ENCODE measurements at places on chromosomes 12 and 14.

DNA sequence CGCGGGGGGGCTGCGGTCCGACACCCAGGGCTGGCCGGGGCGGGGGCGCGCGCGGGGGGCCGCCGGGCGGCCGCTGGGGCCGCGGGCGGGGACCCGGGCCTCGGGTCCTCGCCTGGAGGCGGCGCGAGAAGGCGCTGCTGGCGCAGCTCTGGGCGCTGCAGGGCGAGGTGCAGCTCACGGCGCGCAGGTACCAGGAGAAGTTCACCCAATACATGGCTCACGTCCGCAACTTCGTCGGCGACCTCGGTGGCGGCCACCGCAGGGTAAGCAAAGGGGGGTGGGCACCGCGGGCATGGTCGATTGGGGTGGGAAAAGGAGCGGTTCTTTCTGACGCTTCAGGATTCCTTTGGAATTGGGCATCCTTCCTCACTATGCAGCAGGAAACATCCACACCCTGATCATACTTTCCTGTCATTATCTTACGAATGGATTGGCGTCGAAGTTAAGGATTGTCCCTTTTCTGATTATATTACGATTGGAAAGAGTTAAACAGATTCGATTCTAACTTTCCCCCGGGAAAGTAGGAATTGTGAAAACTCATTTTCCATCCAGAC is 798 bp downstream of the PDZRN4 start:
- DNase-seq, result no peak

DNA sequence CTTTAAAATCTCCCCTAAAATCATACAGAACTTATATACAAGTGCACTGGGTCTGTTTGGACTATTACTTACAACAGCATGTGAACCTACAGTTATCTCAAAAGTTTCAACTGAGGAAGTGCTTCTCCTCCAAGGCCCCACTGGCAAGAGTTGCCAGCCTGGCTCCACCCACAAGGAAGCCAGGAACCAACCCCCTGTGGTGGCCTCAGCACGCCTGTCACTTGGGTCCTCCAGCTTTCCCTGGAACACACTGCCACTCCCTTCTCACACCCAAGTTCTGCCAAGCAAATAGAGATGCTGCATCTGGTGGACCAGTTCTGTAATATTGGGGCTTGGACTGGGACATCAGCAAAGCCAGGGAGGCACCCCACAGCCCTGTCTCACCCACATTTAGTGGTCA is 115.4 kb downstream of the GCH1 start:
- no peak for DNase-seq

- no peak for DNase-seq
These were observed 6.4 kb upstream of the GAS2L3 start for GRCh38 chr12:100566887-100567637.

GRCh38 chr12:19530637-19531023 is 91.3 kb downstream of the AEBP2 start:
- no peak for DNase-seq

- no peak for DNase-seq
These were observed 19.6 kb upstream of the ATP5MC2 start for GRCh38 chr12:53695152-53696145.

- no peak for DNase-seq
These were observed 20.7 kb downstream of the NFKBIA start for GRCh38 chr14:35383569-35384454.

- DNase-seq, result no peak
These were observed 156.6 kb downstream of the DAD1 start for GRCh38 chr14:22432348-22432976.

DNA sequence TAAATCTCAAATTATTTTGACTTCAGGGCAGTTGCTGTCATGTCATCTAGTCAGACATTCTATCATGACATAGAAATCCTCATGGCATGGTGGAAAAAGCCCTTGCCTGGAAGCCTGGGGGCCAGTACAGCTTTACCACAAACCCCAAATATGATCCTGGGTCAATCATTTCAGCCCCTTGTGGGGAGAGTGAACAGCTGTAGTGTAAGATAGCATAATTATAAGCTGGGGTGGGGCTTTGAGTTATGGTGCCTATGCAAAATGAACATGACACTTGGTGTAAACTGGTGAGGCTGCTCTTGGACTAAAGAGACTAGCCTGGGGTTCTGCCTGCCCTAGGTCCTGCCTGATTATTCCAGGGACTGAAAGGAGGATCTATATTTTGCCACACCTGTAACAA is 207.7 kb upstream of the DDHD1 start:
- no peak for DNase-seq

- no peak for DNase-seq
These were observed 6.9 kb downstream of the PHETA1 start for GRCh38 chr12:111361717-111362576.

DNA sequence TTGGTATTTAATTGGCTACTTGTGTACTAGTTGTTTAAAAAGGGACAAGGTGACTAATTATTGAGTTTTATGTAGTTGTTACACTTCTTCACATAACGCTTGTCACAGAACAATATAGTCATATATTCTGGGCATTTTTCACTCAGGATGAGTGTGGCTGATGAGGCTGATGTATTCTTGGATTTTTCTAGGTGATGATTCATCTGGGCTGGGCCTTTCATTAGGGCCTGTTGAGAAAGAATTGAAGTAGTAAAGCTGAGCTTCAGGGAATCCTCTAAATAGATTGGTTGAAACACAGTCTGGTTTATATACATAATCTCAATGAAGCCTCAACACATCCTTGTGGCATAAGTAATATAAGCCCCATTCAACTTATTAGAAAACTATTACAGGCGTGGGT is 445.7 kb downstream of the DAD1 start:
- DNase-seq, result no peak

DNA sequence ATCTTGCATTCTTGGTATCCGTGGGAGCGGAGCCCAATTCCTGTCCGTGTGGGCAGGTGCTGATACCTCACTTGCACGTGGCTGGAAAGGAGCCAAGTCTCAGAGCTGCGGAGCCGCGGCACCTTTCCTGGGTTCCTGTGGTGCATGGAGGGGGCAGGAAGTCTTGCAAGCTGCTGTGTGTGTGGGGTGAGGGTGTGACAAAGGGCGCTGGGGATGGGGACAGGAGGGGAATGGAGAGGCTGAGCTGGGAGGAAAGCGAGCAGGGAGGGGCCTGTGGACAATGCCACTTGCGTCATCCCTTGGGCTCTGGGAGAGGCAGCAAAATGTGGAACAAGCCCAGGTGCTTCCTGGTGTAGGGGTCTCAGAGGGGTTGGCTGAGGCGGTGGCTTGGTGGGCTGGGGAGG is 86.7 kb downstream of the CALM1 start:
- DNase-seq, result no peak

- DNase-seq, result no peak
These were observed 1.6 kb downstream of the CDH24 start for GRCh38 chr14:23055621-23056144.

DNA sequence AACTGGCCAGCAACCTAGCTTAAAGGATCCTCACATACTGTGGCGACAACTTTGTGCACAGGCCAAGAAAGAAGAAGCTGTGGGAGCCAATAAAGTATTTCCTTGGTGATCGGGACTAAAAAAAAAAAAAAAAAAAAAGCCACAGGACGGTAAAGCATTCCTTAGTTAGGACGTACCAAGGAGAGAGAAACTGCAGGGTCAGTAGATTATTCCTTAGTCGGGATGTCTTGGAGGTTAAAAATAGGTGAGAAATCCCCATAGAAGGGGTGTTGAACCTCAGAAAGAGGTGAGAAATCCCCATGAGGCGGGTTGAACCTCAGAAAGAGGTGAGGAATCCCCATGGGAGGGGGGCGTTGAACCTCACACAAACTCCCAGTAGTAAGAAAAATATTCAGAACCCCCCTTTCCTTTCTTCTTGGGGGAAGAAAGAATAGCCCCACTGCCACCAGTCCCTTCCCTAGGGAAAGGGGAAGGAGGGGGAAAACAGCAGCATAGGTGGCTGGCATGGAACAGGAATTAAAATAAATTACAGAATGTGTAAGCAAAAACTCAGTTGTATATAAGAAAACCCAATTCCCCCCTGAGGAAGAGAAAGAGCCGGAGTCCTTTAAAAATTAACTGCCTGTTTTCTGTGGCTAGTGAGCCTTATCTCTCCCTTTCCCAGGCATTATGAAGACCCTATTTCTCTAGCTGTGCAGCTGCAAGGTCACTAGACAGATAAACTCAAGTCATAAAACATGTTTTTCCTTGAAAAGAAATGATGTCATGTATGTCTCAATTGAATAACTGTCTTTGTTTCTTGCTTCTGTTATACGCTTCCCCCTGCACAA is 26.8 kb downstream of the KLRK1 start:
- DNase-seq, result no peak

GRCh38 chr12:29281371-29282005 is 99.5 kb downstream of the ERGIC2 start:
- no peak for DNase-seq

DNA sequence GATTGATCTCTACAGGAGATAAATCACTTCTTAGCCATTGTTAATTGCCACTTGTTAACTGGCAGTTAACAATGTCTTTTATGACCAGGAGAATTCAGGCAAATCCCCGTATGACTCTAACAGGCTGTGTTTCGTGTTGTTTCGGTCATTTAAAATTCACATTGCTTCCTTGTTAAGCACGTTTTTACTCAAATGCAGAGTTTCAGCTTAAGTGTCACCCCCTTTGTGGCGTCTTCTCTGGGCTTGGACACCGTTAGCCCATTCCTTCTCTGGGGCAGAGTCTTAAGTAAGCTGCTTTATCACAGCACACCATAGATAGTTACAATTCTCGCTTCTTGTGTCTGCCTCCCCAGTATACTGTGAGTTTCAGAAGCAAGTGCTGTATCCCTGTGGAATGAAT is 205.4 kb downstream of the EPS8 start:
- no peak for DNase-seq

DNA sequence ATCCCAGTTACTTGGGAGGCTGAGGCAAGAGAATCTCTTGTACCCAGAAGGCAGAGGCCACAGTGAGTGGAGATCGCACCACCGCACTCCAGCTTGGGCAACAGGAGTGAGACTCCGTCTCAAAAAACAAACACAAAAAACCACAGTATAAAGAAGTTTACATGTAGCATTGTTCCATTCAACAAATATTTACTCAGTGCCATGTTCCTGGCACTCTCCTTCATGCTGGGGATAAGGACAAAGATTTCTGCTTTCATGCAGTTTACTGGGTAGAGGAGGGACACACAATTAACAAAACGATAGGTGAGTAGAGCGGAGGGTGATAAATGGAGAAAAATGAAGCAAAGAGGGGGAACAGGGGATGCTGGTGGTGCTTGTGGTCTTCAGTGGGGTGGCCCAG is 68.2 kb upstream of the OVCH1 start:
- no peak for DNase-seq

DNA sequence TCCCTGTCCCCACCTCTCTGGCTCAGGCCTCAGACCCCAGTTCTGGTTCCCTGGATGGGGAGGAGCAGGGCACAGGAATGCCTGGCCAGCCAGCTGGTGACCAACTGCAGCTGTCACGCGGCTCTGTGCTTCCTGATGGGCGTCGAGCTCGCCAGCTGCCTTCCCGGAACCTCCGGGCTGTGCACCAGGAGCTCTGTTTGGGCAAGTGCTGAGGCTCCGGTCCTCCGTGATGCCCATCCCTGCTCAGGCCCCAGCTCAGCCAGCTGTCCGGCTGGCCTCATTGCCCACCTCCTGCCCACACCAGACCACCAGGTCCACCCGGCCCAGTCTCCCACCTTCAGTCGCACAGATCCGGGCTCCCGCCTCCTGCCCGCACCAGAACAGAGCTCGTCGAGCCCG is 4.8 kb downstream of the IFFO1 start:
- DNase-seq, result no peak

GRCh38 chr14:41302776-41303175 is 303.9 kb upstream of the LRFN5 start:
- DNase-seq, result no peak

GRCh38 chr14:101217080-101217463 is 313.6 kb upstream of the RTL1 start:
- DNase-seq, result no peak

- no peak for DNase-seq
These were observed 11.7 kb upstream of the TMX1 start for GRCh38 chr14:51228391-51228790.

DNA sequence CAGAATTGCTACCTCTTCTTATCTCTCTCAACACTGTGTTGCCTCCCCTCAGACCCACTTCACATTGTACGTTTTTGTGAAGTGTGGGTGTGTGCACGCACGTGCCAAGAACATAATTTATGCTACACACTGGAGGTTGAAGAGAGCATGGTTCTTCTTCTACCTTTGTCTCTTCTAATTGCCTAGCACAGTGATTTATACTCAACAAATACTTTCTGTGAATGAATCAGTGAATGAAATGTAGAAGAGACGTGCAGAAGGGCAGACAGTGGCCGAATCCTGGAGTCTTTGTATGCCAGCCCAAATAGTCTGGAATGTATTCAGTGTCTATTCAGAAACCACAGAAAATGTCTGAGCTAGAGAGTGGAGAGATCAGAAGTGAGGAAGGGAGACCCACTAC is 4.6 kb upstream of the SAMD4A start:
- DNase-seq, result no peak

DNA sequence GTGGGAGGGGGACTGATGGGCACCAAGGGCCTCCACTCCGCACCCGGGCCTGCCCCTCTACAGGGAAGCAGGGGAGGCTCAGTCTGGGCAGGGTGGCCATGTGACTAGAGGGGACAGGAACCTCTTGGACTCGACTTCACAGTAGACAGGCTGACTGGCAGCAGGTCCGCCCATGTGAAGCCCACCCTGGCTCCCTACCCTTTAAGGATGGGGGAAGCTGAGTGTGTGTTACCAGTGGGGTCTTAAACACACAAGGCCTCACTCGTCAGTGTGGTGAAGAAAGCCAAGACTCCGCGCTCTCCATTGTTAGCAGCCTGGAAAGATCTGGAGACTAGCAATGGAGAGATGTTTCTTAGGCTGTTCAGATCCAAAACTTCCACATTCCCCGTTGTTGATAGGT is 52.4 kb downstream of the ANAPC7 start:
- no peak for DNase-seq

- no peak for DNase-seq
These were observed 233.8 kb downstream of the ITPR2 start for GRCh38 chr12:26599096-26599695.

GRCh38 chr12:100404769-100405407 is 48.0 kb downstream of the SLC17A8 start:
- DNase-seq, result no peak

- DNase-seq, result no peak
These were observed 209.7 kb downstream of the ATXN7L3B start for GRCh38 chr12:74747305-74747704.

- no peak for DNase-seq
These were observed 53.0 kb downstream of the MVK start for GRCh38 chr12:109626378-109627115.

DNA sequence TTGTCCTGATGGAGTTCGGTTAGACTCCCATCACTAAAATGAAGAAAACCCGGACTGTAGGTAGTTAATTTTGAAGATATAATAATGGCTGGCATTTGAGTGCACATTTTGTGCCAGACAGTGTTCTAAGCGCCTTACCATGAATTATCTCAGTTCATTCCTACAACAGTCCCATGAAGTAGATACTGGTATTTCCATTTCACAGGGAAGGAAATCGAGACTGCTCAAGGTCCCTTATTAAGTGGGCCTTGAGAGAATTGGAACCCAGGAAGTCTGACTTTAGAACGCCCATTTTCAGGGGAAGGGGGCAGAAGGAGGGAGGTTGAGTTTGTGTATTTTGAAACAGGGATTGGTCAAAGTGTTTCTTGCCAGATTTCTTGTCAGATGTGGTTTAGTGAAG is 855 bp downstream of the MNAT1 start:
- DNase-seq, result no peak

- no peak for DNase-seq
These were observed 449.4 kb downstream of the RERGL start for GRCh38 chr12:17640615-17641014.

Data from stimulated activated CD4-positive, alpha-beta T cell treated with anti-CD3 and anti-CD28 coated beads, Interleukin-15, amount 100 ng/mL, for 1 hour (primary cell).